ENCODE measurements at places on chromosomes 5 and 9.

DNA sequence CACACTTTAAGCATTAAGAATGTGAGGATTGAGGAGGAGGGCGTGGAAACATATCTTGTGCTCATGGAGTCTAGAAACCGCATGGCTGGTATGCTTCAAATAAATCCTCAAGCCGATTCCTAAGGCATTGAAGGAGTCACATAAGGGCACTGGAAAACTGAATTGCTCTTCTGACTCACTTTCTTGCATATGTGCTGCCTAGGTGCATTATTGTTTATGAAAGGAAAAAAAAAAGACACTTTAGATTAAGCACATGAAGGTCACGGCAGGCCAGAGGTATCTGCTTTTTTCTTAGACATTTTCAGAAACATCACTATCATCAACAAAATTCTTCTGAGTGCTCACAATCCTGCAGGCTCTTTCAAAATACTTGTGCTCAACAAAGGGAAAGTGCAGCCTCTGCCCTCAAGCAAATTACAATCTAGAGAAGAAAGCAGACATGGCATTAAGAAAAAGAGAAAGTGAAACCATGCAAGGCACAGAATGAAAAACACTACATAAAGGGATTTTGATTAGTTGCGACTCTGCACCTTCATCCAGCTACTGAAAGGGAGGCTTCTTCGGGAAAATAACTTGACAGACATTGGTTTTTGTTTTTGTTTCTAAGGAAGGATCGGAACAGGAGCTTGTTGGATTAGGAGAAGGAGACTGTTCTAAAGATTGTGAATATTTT is 2117.6 kb downstream of the MAT2B start:
- DNase-seq, result no peak

DNA sequence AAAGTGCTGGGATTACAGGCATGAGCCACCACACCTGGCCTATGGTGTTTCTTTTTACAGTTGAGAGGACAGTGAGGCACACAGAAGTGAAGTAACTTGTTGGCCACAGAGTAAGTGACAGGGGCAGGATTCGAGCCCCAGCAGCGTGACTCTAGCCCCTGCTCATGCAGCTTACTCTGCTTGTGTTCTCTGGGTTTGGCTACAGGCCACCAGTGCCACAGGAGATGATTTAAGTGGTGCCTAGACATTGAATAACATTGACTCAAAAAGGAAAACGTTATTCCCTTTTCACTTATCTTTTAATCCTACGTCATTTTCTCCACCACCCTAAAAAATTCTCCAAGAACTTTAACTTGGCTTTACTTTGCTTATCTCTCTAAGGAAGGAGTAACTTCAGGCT is 61.4 kb downstream of the SNX24 start:
- no peak for DNase-seq

DNA sequence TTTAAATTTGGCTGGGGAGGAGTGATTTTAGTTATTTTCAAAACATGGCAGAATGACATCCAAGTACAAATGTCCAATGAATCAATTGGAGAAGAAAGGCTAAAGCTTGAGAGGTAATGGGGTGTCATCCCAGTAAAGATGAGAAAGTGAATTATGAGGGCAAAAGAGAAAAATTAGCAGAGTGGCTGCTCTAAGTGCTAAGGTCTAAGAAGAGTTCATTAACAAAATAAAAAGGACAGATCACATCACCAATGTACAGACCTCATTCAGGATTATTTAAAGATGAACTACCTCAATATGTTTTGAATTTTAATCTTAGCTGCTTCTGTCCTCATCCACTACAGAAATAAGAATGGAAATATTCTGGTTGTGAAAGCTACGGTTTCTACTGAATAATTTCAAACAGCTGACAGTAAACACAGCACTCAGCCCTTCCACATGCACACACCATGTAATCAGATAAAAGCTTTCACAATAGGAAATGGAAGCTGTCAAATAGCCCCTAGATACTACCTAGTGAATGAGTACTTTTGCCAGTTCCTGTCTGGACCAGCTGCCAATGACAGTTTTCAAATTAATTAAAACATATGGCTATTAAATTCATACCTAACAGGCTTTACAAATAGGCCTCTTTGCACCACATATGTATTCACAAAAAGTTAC is 171.5 kb downstream of the SSBP2 start:
- DNase-seq, result no peak

DNA sequence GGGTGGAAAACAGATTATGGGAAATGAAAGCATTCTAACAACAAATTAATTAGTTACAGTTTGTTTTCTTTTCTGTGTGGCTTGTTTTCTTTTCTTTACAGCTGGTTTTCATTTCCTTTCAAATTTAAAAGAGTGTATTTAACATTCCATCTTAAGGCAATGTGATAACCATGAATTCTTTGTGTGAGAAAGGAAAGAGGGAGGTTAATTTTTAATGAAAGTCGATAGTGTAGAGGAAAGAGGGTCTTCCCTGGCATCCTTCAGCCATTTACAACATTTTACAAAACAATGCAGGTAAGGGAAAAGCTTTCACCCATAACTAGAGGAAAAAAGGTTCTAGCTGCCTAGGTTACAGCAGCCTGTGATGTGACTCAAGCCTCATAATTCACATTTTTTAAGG is 43.9 kb upstream of the IL33 start:
- no peak for DNase-seq

DNA sequence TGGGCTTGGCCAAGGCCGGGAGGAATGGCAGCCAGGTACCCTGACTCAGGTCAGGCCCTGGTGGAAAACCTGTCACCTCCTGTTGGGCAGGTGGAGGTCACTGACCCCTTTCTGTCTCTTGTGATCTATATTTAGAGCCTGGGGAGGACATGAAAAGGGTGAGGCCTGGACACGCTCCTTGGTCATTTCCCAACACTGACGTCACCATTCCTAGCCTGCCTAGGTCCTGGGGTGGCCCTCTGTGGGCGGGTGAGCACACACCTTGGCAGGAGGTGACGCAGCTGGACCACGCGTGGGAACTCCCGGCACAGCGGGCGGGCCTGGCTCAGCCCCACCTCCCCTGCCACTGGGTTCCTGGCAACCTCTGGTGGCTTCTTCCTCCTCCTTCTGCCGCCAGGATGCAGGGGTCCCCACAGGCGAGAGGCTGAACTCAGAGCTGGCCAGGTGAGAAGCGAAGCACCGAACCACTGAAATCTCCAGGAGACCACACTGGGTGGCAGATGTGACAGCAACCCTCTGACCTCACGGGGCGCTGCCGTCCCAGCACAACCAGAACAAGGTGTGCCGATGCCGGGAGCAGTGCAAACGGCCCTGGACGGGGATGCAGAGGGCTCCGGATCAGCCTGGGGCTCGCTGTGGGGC is 6.4 kb upstream of the RALGDS start:
- DNase-seq, result no peak

DNA sequence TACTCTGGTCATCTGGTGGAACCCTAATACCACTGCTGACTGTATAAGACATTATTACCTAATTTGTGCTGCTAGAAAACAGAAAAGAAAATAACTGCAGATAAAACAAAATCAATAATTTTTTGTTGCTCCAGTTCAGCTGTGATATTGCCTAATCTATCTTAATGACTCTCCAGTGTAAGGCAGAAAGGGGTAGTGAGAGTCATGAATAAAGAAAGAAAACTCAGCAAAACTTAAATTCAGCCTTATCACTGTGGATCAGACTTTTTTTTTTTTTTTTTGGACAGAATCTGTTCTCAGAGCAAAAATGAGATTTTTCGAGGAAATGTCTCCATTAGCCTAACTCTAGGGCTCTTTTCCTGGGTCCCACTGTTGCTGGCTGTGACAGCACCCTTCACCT is 1.1 kb upstream of the DOCK2 start:
- DNase-seq, result no peak

GRCh38 chr5:7208938-7209337 is 187.0 kb upstream of the ADCY2 start:
- DNase-seq, result no peak

DNA sequence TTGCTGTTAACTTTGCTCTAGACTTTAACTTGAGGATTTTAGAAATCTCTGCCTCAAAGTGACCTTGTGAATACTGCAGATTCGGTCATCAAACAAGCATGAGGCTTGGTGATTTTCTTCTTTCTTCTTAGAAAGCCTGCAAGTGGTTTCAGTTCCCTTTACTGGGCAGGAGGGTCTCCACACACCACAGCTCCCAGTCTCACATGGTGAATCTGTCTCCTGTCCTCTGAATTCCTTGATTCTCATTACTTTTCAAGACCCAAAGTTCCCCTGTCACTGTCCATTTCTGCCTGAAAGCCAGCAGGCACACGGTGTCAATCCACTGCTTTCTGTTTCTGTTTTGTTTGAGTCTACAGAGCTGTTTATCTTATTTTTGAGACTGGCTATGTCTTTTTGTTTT is 14.1 kb downstream of the HSPB3 start:
- DNase-seq, result no peak

GRCh38 chr5:117888688-117889087 is 1099.7 kb downstream of the DTWD2 start:
- no peak for DNase-seq

DNA sequence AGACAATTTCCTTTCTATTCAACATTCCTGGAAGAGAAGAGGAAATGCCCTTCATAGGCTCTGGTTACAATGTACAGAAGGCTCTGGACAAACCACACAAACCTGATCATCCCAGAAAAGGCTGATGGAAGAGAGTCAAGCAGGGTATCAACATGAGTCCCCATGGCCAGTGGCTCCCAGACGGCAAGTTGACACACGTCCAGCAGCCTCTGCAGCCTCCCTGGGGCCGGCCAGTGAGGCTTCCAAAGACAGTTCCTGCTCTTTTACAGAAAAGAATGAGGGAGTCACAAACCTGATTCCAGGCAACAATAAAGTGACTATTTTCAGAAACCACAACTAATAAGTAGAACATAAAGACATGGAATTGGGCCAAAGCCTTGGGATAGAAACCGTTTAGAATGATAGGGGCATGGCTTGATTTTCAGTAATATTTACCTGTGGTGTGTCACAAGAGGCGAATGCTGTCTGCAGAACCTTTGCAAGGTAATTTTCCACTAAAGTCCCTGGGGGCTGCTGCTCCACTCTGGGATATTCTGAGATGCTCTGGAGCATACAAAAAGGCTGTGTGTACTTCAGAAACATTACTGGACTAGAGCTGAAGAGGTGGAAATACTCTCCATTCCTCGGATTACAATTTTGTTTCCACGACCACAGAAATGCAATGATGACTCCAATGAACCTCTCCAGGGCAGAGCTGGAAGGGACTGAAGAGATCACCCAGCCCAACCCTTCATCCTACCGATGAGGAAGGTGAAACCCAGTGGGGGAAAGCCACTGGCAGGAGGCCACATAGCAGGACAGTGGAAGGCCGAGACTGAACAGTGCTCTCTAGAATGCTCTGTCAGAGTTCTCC is 10.4 kb downstream of the MED27 start:
- no peak for DNase-seq

GRCh38 chr9:114798780-114799427 is 6.9 kb downstream of the TNFSF15 start:
- no peak for DNase-seq

DNA sequence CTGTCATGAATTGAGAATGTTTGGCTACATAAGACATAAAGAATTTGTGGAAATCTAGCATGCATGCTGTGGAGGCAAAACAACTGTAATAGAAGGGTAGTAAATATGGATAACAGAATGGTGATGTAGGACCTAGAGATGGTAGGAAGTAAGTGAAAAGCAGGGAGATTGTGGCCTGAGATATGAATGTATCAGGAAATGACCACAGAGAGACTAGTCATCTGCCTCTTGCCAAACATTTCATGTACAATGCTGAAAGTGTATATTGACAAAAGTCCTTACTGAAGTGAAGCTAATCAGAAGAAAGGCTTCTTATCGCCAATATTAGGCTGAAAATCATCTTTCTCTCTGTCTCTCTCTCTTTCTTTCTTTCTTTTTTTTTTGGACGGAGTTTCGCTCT is 873.1 kb upstream of the CTNND2 start:
- no peak for DNase-seq

GRCh38 chr9:93645149-93645889 is 68.9 kb downstream of the PHF2 start:
- DNase-seq, result no peak

DNA sequence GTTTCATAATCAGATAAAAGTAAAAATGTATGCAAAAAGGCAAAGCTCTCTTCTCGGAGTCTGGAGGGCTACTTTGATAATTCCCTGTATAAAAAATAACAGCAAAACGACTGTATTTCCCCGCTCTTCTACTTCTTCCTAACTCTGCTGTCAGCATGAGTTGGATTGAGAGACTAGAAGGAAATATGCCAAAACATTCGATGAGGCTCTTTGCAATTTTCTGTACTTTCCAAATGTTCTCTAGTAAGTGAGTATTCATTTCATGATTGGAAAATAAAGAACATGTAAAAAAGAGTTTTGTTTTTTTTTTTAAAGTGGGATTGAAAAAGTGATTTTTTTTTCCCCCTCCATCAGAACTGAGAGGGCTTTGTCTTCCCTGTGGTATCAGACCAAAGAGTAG is 677.5 kb downstream of the ACTL7B start:
- no peak for DNase-seq

- DNase-seq, result peak; percentile 83
These were observed 11.3 kb downstream of the RGS14 start for GRCh38 chr5:177368869-177369644.

- DNase-seq, result no peak
These were observed 11.7 kb downstream of the SH3PXD2B start for GRCh38 chr5:172442592-172442991.

GRCh38 chr5:32076699-32077695 is 97.1 kb downstream of the GOLPH3 start:
- peak; percentile 74 for DNase-seq

DNA sequence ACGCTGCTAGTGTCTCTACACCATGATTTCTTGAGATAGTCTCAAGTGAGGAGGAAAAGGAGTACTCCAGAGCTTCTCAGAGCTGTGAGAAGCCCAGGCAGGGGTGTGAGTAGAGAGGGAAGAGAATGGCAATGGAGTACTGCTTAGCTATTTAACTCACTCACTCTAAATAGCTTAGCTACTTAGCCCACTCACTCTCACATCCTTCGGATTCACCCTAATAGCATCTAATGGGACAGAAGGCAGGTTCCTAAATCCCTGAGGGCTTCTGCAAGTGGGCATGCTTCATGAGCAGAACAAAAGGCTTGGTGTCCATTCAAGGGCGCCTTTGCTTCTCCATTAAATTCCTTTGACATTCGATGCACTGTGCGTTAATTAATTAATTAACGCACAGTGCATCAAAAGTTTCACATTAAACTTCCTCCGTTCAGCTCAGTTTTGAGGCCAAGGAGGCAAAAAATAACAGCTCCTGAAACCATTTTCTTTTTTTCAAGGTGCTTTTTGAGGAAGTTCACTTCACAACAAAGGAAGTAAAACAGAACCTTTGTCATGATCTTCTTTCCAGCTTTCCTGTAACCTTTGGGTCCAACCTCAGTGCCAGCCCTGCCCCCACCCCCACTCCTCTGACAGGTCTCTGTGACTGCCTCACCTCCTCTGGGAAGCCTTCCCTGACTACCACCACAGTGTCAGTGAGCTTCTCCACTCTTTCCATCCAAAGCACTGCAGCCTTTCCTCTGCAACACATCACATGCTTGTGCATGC is 294.0 kb downstream of the SEC61B start:
- DNase-seq, result no peak

DNA sequence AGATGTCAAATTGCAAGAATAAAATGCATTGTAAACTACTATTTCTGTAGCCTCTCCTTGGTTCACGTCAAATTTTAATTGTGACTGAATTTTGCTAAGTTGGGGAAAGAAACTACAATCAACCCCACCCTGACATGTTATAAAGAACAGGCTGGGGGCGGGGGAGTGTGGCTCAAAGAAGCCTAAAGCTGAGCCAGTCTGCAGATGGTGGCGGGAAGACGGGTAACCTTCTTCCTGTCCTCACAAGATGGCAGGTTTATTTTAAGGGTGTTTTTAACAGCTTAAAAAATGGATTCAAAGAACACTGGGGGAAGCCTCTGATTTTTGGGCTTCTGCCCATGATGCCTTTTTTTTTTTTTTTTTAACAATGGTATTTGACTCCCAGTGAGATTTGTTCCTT is 68.5 kb upstream of the MELK start:
- no peak for DNase-seq

- DNase-seq, result no peak
These were observed 90.5 kb downstream of the SH3TC2 start for GRCh38 chr5:148972396-148972795.

All from endodermal cell (in vitro differentiated cells).